Body of pancreas (tissue), 4 donors: ENCODE measurements at places on chromosomes 13 and 19.

GRCh38 chr13:49436890-49437289, 7.0 kb downstream of the CAB39L start:
- no peak for DNase-seq

GRCh38 chr13:98187155-98187964, 10.3 kb upstream of the RNF113B start:
- no peak for DNase-seq

DNA sequence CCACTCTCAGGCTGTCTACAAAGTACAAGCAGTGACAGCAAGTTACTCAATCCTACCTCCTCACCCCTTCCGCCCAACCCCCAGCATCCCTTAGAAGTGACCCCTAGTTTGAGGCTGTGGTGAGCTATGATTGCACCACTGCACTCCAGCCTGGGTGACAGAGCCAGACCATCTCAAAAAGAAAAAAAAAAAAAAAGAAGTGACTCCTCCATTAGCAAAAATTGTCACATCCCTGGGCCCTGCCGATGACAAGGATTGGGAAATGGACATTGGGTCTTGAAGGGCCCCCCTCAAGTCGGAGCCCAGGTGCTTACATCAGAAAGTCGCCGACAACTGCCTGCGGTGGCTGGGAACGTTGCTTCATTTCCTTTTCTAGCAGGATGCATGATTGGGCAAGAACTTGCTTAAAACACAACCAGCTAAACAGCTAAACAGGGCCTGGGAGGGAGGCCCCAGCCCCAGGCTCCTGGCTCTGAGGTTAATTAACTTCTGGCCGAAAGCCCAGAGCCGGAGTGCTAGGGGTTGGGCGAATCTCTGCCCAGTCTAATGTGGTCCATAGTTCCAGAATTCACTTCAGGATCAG, 15.3 kb downstream of the RAB3D start:
- peak; percentile 77 for DNase-seq

DNA sequence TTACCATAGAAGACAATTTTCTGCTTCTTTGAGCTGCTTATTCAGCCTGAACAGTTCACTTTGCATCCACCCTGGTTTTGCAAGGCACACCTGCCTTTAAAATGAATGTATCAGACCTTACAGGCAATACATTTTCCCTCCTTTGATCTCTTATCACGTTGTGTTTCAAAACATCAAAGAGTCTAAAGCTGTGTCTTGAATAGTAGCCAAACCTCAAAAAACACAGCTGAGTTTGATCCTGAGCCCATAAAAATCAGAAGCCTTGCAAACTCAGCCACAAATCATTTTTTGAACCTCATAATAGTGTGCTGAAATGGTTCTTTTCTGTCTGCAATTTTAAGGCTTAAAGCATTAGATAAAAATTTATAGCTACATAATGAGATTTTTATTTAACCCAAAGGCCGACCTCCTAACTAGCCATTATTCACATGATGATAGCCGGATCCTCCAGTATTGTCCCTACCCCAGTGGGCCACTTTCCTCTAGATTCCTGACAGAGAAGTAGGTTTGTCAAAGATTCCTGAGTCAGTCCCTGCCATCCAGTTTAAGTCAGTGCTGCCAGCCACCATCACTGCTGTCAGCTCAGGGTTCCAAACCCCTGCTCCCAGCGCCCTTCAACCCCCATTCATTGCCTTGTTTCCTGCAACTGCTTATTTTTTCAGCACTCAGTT, 71.8 kb downstream of the CAB39L start:
- no peak for DNase-seq

GRCh38 chr19:6062274-6062673, 48.0 kb downstream of the RFX2 start:
- peak; percentile 73 for DNase-seq

- DNase-seq, result peak; percentile 61
These were observed at the start of gene KCNK6 for GRCh38 chr19:38319421-38320258. KCNK6 (plus strand) TSS chr19:38319845; CDS start chr19:38319951, 106 bp downstream.

DNA sequence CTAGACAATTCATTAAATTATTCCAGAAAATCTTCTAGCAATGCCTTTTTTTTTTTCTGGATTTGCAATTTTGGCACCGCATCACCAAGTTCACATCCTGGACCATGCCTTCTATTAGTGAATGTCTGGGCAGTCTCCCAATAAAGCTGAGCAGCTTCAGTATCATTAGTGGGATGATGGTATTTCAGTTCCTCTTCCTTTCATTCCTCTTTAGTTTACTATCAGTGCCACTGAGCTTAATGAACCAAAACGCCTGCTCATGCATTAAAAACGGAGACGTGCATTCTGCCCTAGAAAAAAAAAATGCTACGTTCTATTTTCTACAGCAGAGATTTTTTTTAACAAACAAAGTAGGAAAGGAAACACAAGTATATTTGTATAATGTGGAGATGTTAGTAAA, 343.0 kb downstream of the PCDH9 start:
- no peak for DNase-seq

DNA sequence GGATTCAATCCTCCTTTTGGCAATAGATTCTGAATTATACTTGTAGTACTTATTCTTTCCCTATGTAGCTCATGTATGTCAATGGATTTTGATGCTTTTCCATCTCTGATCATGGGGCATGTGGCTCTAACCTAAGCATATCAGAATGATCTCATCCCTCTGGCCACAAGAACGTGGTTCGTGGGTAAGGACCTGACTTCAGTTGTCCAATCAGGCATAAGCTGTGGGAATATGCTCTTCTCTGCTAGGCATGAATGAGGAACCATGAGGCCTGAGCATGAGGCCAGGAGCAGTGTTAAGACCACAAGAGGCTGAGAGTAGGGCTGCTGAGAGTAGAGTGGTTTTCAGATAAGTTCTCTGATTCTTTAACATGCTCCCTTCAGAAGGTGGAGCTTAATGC, 292.4 kb upstream of the TSHZ3 start:
- no peak for DNase-seq

- DNase-seq, result no peak
These were observed 9.6 kb upstream of the ZC3H13 start for GRCh38 chr13:46062185-46062584.

DNA sequence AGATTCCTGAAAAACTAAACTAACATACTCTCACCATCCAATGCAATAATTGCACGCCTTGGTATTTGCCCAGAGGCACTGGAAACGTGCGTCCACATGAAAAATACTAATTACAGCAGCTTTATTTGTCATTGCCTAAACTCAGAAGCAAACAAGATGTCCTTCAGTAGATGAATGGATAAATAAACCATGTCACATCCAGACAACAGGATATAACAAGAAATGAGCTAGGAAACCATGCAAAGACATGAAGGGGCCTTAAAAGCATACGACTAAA, 25.0 kb downstream of the ELL start:
- DNase-seq, result no peak

DNA sequence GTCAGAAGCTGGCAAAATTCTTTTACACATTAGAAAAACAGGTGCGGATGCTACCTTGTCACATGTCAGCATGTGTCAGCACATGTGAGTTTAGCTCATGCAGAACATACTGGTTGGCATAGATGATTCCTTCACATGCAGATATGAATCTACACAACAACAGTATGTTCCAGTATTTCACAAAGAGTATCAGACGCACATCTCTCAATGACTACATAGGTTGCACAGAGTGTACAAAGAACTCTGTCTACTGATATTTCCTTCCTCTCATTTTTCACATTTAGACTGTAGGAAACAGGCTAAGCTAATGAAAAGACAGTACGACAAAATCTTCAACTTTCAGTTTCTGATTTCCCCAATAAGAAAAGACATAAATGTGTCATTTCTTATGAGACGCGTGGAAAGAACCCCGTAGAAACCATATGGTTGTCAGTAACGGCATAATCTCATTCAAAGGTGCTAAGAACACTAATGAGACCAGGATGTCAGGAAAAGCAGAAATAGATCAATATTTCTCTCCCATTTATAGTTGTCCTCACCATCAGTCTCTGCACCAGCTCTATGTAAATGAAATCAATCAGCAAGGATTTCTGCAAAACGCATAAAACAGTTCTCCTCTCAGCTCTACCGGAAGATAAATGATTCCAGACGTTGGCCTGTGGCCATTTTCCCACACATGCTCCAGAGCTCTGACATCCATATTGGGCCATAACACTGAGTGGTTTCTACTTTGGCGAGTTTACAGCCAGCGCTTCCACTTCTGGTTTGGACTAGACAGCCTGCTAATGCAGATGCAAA, 81.2 kb downstream of the STARD13 start:
- peak; percentile 90 for DNase-seq

DNA sequence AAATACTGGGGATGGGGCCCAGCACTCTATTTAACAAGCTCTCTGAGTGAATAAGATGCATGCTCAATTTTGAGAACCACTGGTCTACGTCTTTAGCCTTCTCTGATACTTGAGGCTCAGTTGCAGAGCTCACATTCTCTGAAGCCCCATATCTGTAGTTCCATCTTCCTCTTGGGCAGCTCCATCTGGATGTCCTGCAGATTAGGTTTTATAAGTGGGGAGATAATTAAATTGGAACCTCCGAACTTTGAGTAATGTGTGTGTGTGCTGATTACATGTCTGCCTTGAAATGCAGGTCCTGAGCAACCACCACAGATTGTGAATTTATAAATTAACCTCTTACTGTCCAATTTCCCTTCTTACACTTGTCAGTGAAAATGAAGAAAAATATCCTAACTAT, 7.2 kb upstream of the RASL11A start:
- no peak for DNase-seq

- DNase-seq, result no peak
These were observed 96.9 kb downstream of the WDFY2 start for GRCh38 chr13:51681037-51681678.

GRCh38 chr13:22893204-22893603, 287.6 kb upstream of the SGCG start:
- no peak for DNase-seq

GRCh38 chr19:13881251-13881691, 4.3 kb downstream of the NANOS3 start:
- DNase-seq, result peak; percentile 19

DNA sequence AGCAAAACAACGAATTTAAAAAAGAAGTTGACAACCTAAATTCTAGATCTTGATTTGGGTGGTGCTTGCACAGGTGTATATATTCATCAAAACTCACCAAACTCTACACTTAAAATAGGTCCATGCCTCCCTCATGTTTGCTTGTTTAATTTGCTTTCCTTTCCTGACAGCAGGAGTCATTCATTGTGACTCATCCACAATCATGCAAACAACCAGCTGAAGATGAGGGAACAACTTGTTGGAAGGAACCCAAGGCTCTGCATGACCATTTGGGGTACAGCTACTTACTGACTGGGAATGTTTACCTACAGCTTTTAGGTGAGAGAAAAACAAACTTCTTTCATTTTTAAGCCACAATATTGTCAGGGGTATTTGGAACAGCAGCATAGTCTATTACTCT, 96.6 kb downstream of the RXFP2 start:
- DNase-seq, result no peak

- DNase-seq, result no peak
These were observed 4.2 kb upstream of the ZIC2 start for GRCh38 chr13:99977334-99977911.

GRCh38 chr13:114299604-114300305, 14.5 kb upstream of the CHAMP1 start:
- no peak for DNase-seq

DNA sequence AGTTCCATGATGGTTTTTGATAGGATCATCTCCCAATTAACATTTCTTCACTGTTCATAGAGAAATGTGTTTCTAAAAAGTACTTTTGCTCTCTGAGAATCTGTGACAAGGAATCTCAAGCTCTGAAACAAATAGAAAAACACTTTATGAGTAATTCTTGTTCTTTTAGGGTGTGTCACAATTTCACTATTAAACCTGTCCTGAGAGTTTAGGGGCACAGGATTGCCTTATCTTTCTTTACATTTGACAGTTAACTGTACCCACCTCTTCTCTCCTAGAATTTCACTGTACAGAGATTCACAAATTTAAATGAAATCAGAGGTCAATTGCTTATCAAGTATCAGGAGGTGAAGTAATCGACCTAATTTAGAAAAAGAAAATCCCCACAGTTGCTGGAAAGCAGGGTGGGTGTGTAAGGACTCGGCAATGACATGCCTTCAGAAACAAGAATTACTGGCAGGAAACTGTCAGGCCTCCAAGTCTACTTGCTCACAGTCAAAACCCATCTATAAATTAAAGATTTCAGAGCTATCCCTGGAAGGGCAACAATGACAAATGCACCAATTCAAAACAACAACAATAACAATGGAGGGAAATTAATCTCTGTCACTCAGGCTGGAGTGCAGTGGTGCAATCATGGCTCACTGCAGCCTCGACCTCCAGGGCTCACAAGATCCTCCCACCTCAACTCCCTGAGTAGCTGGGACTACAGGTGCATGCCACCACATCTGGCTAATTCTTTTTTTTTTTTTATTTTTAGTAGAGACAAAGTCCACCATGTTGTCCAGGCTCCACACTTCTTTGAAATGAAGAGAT, 250.2 kb downstream of the ABCC4 start:
- no peak for DNase-seq

- no peak for DNase-seq
These were observed 17.4 kb downstream of the RB1 start for GRCh38 chr13:48320891-48321510.

DNA sequence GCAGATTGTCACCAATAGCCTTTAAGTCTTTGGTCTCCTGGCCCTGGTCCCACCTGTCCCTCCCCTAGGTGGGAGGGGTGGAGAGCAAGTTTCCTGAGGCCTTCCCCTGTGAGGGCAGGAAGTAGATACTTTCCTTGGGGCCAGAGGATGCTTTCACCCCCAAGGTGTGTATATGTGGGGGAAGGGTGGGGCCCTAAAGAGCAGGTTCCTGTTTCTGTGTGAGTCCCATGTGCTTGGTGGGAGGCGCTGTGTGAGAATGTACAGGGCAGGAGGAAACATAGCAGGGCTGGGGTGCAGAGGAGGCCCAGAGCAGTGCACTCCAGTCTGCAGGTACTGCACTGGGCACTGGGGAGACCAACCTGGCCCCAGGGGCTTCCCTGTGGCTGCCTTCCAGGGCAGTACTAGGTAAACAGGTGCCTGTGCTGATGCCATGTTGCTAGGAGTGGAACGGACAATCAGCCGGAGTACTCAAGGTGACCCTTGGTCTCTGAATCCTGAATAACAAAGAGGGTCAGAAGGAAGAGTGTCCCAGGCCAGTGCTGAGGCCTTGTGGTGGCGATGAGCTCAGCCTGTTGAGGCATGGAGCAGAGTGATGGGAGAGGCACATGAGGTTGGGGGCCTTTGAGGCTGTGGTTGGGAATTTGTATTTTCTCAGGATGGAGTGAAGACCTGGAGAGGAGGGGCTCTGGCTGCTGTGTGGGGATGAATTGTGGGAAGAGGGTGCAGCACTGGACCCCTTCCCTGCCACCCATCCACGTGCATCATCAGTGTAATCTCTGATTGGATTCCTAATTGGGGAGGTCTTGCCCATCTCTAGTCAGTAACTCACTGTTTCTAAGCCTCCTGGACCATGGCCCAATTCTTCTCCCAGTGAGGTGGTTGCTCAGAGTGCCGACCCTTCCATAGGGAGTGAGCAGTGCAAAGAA, 5.1 kb downstream of the EGLN2 start:
- peak; percentile 90 for DNase-seq

DNA sequence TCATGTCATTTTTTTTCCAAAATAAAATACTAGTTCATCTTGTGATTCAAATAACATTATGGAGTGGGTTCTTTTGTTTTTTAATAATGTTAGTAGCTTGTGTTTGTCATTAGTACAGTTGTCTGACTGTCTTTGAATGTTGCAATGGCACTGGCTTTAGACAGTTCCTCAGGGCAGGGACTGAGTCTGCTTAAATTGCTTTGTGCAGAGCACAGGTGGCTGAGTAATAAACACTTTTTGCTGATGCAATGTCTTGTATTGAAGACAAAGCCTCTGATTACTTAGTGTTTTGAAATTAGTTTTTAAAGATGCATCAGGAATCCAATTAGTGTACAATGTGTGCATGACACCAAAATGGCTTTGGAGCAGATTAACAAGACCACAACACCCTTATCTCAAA, 88.7 kb upstream of the PCDH9 start:
- no peak for DNase-seq
